ENCODE measurements at places on chromosomes 7 and 10. TPM values are rescaled to one million over a fixed set of nuclear protein-coding genes. Genes with fewer than 3 reads are reported as not detected.

LRRN3 gene
- polyA plus RNA-seq = 12.0 TPM

SSC4D gene
- 0.45 TPM for polyA plus RNA-seq

MCM10 gene
- polyA plus RNA-seq = 2.6 TPM

ABCC2 gene
- 0.29 TPM for polyA plus RNA-seq

TRIM73 gene
- polyA plus RNA-seq = 0.15 TPM

AKR1C1 gene
- 114 TPM for polyA plus RNA-seq

ITPRID1 gene
- polyA plus RNA-seq = not detected

CYP3A7 gene
- 0.17 TPM for polyA plus RNA-seq

SLC29A4 gene
- polyA plus RNA-seq = 5.8 TPM

FAM25G gene
- polyA plus RNA-seq = not detected

IQUB gene
- 0.06 TPM for polyA plus RNA-seq

DNA sequence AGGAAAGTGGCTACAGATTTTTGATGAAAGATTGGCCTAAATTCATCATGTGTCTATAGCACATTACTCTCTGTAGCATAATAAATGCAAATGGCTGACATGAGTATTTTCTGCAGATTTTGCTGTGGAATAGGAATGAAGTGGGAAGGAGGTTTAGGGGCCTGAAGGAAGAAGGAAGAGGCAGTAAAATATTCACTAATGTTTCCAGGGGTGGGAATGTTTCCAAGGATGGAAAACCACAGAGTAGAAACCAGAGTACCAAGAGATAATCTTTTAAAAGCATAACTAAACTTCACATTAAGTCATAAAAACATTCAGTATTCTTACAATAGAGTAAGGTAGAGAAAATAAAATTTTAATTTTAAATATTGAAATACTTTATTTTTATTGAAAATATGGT is 267.8 kb downstream of the BICC1 start:
- DNase-seq = no peak

- DNase-seq = no peak
Observed at GRCh38 chr10:123573236-123574108, 92.7 kb upstream of the GPR26 start.

GRCh38 chr10:112883360-112884178 is 66.5 kb upstream of the TCF7L2 start:
- no peak for DNase-seq

GRCh38 chr10:31774299-31774900 is 154.2 kb downstream of the ARHGAP12 start:
- no peak for DNase-seq

GRCh38 chr7:22772885-22773284 is 45.9 kb downstream of the IL6 start:
- DNase-seq = no peak

DNA sequence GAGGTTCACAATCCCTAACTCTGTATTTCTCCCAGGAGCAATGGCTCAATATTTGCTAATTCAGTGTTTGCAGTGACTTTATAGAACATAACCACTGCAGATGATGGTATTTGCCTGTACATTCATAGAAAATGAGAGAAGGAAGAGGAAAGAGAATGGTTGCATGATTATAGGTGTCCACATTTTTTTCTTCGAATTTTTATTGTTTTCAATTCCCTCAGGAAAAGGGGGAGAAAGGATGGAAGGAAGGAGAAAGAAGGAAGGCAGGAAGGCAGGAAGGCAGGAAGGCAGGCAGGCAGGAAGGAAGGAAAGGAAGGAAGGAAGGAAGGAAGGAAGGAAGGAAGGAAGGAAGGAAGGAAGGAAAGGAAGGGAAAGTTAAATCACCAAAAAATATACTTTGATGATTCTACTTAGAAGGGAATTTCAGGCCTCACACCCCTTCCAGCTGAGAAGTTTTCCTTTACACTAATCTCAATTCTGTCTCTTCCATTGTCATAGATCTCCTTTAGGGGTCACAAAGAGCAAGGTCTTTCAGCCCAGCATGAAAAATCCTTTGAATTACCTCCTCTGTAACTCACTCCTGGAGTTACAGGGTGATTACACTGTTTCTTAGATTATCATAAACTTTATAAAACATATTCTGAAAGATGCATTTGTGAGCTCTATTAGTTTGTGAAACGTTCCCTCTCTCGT is 118.8 kb upstream of the INHBA start:
- DNase-seq = no peak

DNA sequence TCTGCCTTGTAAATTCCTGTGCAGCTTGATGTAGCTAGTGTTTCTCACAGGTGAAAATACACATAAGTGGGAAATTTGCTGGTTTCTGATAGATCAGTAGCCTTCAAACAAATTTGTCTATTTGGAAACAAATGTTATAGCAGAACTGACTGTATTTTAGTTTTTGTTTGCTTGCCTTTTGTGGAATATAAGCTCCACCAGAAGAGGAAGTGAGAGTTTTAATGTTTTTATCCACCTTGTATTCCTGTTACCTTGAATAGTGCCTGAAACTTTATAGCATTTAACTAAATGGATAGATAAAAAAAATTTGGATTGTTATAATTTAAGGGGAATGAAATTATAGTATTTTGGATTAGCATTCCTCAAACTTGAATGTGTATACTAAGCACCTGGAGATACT is 9.8 kb downstream of the WAC start:
- DNase-seq = no peak

DNA sequence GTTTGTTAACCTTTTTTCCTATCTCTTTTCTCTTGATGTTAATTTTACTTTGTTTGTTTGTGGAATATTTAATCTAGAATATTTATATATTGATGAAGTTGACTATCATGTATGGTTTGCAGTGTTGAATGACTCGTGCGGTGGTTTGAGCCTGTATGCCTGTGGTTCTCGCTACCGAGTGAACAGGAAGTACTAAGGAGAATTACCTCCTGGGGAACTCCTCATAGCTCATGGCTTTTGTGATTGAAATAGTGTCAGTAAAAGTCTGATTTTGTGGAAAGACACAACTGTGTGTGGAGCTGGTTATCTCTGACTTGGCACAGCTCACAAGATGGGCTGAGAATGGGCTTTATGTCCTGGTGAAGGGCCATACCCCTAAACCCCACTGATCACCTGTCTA is 498.6 kb downstream of the GLRX3 start:
- no peak for DNase-seq

- DNase-seq = peak; percentile 11
Observed at GRCh38 chr7:22094413-22095342, 149.0 kb upstream of the CDCA7L start.

GRCh38 chr7:66250711-66251110 is 45.6 kb downstream of the TPST1 start:
- DNase-seq = peak; percentile 38

DNA sequence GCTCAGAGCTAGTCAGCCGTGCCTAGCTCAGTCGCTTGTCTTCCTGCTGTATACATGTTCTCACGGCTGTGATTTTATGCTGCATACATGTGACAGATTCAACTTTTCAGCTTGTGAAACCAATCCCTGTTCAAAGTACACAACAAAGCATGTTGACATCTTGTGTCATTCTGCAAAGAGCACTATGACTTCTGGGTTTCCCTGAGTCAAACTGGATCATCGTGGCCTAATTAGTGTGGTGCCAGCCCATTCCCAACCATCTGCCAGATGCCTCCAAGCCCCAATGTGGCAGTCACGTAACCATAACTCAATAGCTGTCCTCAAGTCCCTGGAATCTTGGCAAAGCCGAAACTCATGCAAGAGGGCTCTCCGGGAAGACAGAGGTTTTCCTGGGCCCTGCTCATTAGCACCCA is 144.8 kb downstream of the MYOF start:
- DNase-seq = no peak

DNA sequence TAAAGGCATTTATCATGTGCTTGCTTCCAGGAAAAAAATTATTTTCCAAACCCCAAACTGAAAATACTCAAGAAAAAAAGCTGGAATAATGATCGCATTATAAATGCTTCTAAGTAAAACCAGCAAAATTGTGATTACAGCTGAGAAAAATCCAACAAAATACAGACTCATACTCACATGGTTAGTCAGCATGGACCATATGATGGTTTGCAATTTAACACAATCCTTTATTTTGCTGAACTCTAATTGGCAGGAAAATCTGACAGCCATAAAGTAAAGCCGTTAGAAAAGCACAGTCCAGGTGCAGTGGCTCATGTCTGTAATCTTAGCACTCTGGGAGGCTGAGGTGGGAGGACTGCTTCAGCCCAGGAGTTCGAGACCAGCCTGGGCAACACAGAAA is 59.6 kb downstream of the BRI3 start:
- DNase-seq = no peak

- no peak for DNase-seq
Observed at GRCh38 chr10:69413221-69413865, 3.4 kb downstream of the TACR2 start.

GRCh38 chr10:123136221-123136805 is 543 bp downstream of the HMX3 start:
- no peak for DNase-seq

- DNase-seq = no peak
Observed at GRCh38 chr10:51567271-51567670, 132.1 kb downstream of the CSTF2T start.

- no peak for DNase-seq
Observed at GRCh38 chr10:112689327-112690072, 242.5 kb downstream of the VTI1A start.

DNA sequence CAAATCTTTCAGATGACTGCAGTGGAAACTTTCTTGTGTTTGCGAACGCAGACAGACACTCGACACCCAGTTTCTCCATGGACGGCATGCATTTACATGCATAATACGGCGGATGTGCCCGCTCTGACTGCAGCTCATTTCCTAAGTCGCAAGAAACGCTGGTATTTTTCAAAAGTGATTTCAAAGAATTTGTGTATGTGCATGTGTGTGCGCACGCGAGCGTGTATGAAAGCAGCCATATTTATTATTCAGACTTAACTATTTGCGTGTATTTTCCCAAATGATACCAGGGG is 436.5 kb upstream of the MGMT start:
- DNase-seq = no peak

DNA sequence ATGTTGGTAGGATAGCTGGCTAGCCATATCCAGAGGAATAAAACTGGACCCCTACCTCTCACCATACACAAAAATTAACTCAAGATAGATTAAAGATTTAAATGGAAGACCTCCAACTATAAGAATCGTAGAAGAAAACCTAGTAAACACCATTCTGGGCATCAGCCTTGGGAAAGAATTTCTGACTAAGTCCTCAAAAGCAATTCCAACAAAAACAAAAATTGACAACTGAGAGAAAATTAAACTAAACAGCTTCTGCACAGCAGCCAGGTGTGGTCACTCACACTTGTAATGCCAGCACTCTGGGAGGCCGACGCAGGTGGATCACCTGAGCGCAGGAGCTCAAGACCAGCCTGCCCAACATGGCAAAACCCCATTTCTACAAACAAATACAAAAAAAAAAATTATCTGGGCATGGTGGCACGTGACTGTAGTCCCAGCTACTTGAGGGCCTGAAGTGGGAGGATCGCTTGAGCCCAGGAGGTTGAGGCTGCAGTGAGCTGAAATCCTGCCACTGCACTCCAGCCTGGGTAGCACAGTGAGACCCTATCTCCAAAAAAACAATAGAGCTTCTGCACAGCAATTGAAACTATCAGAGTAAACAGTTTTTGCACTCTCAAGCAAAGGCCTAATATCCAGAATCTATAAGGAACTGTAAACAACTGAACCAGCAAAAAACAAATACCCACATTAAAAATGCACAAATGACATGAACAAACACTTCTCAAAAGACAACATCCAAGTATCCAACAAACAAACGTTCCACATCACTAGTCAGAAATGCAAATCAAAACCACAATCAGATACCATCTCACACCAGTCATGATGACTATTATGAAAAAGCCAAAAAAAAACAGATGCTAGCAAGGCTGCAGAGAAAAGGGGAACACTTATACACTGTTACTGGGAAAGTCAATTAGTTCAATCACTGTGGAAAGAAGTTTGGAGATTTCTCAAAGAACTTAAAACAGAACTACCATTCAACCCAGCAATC is 4.8 kb downstream of the CRPPA start:
- no peak for DNase-seq

- DNase-seq = no peak
Observed at GRCh38 chr7:17139081-17139480, 159.4 kb upstream of the AHR start.

DNA sequence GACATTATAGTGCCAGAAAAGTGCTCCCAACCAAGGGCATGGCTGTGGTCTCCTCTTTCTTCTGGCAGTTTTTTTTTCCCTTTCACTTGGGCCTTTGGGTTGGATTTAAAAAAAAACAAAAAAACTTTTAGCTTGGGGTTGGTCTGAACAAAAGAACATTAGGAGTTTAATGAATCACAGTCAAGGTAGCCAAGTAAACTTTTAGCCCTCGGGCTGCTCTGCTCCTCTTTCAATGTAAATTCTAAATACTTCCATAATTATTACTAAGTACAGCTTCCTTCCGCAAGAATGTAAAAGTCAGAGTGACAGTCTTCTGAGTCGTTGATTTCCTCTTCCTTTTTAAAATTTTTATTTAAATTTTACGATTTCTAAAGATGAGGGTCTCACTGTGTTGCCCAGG is 79.2 kb downstream of the NRF1 start:
- DNase-seq = no peak

DNA sequence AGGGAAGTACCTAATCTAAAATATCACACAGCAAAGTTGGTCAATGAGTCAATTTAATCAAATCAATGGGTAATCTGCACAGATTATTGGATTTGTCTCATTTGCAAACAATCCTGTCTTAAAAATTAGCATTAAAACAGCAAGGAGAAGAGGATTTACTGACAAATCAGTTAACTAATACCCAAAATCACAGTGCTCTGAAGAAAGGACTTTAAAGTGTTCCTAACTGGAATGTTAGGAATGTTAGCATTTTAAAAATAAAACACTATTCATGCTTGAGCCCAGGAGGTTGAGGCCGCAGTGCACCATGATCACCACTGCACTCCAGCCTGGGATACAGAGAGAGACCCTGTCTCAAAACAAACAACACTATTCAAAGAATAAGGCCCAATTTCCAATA is 83.1 kb downstream of the CHCHD3 start:
- no peak for DNase-seq

- DNase-seq = no peak
Observed at GRCh38 chr10:33193701-33194521, 140.6 kb downstream of the NRP1 start.

All from AG04450 (cell line).